Globus pallidus (tissue), 1 donor: ENCODE measurements at places on chromosomes 2 and 18.

- no peak for DNase-seq
Observed at GRCh38 chr18:37540424-37541138, 25.0 kb downstream of the CELF4 start.

- no peak for DNase-seq
Observed at GRCh38 chr2:147790580-147790979, 54.2 kb upstream of the ACVR2A start.

- DNase-seq = no peak
Observed at GRCh38 chr2:46909771-46910419, 5.7 kb downstream of the MCFD2 start.

GRCh38 chr2:205775097-205775877 is 93.0 kb downstream of the NRP2 start:
- no peak for DNase-seq

DNA sequence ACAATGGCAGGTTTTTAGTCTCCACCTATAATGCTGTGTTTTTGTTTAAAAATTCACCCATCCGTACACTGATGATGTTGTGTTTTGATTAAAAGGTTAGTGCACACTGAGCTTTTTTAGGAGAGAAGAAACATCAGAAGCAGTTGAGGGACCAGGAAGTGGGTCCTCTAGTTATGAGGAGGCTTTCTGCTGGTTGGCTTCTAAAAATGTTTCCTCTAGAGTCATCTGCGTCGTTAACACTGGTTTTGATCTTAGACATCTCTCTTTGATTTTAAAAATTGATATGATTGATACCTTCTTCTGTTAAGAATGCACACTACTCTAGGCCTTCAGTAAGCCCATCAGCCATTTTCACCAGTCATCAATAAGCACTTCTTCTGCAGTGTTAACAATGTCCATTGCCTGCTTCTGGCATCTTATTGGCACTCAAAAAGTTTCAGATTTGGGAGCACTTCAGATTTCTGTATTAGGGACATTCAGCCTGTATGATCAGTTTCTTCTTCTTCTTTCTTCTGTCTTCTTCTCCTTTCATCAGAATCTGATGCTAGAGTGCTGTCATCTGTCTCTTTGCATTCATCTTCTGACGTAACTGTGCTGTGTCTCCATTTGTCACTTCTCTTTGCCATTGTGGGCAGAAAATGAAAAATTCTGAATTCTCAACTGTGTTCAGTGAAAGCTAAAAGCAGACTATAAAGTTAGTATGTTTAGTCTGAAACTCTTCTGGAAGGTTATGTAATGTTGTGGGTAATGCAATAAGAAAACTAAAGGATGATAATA is 56.3 kb downstream of the PHLPP1 start:
- no peak for DNase-seq

- DNase-seq = no peak
Observed at GRCh38 chr2:202574541-202574940, 60.2 kb upstream of the FAM117B start.

GRCh38 chr18:45671321-45671720 is 52.7 kb upstream of the SLC14A1 start:
- no peak for DNase-seq

DNA sequence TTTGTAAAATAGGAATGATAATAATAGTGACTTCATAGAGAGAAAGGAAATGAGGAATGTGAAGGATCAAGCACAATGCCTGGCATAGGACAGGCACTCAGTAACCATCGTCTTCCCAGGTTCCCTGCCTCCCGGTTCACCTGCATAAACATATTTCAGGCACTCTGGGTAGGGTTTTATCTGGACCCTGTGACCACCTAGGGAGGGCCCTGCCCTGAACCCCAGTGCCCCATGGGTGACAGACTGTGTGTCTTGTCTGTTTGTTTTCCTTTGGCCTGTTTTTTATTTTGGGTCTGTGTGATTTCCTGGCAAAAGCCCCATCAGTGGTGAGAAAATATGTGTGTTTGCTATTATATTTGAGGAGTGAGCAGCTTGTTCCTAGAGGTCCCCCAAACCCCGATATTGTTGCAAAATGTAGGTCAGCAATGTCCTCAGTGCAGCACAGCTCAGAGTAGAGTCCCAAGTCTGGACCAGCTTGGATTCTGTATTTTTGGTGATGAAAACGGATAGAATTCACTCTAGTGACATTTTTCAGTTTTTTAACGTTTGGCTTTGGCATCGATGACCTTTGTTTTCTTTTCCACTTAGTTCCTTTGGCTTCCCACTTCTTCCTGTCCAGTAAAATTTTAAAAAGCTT is 9.6 kb upstream of the NT5C1B start:
- no peak for DNase-seq

DNA sequence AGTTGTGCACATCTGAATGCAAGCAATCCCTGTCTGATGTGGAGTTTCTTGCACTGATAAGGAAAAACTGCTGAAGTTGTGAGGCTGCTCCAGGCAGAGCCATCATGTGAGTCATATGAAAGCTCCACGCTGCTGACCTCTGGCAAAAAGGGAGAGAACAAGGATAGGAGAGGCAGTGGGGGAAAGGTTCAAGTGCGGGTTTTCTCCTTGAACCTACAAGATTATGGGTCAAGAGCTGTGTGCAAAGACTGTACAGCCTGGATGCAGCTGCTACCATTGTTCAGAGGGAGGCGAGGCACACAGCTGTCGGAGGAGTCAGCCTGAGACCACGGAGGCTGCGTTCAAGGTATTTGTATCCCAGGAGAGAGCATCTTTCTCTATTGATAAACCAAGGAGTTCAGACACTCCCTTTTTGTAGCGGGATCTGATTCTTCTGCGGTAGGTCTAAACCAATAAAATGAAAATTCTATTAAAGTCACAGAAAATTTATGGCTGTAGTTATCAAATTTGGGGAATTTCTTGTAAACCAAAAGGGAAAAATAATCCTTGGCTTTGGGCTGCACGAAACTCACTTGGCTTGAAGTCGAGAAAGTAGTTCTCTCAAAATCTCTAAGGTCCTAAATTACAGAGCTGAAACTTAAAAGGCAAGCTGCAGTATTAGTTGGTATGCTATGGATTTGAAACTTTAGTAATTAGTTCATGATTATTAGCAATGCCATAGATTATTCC is at the start of gene CDK15:
TSS of gene CDK15 (plus strand) at position 96 of the 729 bp plus-strand sequence. CDS start at position 224, 128 bp downstream.
- no peak for DNase-seq

DNA sequence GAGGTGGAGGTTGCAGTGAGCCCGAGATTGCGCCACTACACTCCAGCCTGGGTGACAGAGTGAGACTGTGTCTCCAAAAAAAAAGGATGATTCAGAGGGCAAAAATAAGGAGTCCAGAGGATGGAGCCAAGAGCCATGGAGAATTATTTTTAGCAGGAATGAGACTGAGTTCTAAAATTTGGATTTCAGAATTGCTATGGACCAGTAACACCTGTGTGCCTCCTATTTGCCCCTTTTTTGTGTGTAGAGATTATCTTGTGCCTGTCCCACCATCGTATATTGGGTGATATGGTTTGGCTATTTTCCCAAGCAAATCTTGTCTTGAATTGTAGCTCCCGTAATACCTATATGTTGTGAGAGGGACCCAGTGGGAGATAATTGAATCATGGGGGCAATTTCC is 16.4 kb upstream of the RGPD8 start:
- DNase-seq = no peak
